Stimulated activated CD8-positive, alpha-beta memory T cell treated with anti-CD3 and anti-CD28 coated beads, Interleukin-12 subunit alpha, Interleukin-12 subunit beta, amount 100 ng/mL, for 1 hour (primary cell): ENCODE measurements at places on chromosomes 3 and 15.

GRCh38 chr3:139308560-139308959, 35.3 kb upstream of the MRPS22 start:
- DNase-seq = no peak

- DNase-seq = no peak
Measured at GRCh38 chr15:100842756-100843730, 36.6 kb upstream of the ALDH1A3 start.

DNA sequence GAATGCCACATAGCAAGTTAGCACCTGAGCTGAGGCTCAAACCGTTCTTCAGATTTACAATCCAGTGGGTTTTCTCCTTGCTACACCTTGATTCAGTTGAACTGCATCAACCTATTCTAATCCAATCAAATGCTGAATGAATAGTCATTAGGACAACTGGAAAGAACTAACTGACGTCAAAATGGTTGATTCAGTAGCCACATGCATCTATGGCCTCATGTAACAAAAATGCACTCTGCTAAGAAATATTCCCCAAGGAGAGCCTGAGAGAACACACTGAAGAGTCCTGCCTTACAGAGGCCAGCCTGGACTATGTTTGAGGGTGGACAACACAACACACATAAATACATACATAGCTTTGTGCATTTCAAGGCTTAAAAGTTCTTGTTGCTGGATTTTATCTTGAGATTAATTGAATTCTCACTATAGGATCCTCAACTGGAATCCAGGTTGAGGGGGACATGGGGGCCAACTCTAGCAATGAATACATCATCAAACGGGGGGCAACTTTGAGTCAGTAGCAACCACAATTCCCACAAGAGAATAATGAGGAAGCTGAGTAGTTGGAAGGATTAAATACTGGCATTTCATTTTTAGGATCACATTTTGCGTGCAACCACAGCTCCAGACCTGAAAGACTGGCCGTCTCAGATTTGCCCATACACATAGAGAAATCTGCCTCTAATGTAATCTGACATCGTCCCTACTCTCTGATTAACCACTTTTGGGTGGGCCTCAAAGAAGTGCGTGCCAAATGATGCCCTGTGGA, 280.2 kb upstream of the ICE2 start:
- no peak for DNase-seq

GRCh38 chr3:21314688-21315087, 436.3 kb downstream of the ZNF385D start:
- no peak for DNase-seq

DNA sequence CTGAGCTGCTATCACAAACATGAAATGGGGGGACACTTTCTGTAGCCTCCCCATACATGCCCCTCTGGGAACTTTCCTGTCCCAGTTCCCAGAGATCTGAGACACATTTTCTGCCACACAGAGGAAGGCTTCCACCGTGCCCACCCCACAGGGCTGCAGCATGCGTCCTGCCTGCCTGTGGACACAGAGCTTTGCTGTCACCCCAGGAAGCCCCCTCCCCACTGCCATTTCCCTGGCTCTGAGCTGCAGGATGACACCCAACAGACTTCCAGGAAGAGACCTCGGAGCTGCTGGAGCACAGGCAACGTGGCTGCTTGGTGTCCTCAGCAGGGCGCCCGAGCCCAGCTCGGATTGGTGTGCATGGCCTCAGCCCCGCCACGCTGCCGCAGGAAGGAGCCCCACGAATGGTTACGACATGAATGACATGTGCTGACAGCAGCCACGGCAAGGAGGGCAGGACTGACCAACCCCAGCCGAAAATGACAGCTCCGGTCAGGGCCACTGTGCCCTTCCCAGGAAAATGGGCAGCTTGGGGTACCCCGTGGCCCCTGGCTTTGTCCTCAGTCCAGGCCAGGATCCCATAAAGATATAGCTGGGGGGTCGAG, 81.3 kb downstream of the VGLL4 start:
- no peak for DNase-seq

DNA sequence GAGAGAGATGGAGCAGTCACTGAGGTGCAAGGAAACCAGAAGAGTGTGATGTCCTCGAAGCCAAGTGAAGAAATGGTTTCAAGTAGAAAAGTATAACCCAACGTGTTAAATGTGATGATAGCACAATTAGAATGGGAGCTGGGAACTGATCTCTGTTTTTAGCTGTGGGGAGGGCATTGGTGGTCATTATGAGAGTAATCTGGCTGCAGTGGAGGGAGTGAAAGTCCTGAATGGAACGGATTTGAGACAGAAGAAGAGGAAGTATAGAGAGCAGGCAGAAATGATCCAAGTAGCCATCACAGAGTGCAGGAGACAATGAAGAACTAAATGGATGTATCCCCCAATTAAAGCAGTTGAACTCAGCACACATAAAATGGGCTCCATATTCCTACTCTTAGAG, 235.3 kb downstream of the IGSF11 start:
- DNase-seq = no peak

DNA sequence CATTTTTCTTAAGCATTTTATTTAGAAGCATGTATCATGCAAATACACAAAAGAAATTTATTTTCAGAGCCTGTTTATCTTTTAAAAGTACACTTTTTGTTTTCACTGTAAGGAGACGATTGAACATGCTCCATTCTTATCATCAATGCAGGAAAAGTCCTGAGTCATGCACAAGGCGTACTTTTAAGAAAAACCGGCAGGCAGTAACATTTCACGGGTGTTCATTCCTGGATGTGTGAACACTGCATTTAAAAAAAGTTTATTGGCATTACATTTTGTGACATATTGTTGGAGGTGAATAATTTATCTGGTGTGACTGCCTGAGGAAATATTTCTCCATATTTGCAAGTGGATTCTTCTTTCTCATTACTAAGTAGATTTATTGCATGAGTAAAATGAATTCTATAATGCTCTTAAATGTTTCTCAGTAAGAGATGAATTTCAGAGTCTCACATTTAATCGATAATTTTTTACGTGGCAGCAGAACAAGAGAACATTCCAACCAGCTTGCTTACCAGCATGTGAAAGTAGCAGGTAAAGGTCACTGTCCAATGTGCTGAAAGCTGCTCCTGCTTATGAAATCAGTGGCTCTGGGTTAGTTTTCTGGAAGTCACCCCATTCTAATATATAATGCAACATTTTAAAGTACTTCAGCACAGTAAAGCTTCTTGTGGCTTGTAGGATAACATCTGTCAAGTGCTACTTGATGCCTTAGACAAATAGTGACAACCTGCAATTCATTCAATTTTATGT, 87.0 kb downstream of the SV2B start:
- no peak for DNase-seq

DNA sequence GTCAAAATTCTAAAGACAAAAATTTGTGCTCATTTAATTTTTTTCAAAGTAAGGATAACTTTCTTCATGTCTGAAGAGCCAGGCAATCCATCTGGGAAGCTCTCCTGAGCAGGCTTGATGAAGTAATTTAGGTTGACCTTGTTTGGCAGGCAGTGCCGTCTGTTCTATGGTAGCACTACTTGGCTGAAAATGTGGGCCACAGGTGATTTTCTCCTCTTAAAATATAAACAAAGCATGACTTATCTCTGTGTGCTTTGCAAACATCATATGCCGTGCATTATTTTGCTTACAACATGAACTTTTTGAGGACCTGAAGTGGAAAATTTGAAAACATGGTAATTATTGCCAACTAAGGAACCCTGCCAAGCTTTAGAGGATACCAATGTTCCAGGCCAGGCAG, 143.2 kb downstream of the RAP2B start:
- DNase-seq = no peak

DNA sequence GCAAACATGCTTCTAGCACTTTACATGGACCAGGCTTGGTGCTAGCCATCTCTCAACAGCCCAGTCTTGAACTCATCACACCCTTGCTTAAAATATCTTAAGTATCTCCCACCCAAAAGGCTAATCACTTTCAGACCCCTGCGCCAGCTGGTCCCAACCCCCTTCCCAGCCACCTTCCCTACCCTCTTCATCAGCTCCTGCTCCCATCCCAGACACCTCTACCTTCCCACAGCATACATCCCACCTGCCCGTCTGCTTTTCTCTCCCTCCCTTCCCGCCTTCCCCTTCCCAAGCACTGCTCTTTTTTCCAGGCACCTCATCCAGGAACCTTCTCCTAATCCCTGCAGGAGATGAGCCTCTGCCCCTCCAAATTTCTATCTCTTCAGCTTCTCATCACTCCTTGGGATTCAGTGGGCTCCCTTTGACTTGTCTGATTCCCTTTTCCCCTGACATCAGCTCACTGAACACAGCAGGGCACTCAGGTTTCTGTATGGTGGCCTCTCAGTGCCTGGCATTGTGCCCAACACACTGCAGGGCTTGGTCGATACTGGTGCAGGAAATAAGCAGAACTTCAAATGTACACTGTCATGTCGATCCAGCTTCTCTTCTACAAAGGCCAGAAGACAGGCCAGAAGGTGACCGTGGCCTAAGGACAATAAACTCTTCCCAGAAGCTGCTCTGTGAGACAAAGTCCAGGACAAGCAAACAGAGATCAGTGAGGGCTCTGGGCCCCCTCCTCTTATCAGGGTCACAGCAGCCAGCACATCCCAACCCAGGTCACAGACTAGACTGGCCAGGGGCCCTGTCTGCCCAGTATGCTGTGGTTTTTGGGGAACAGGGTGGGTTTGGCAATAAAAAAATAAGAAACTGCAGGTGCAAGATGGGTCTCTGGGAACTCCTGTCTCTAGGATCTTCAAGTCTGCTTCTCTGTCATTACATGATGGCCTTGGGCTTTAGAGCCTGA, 2.2 kb upstream of the ITIH1 start:
- DNase-seq = no peak

DNA sequence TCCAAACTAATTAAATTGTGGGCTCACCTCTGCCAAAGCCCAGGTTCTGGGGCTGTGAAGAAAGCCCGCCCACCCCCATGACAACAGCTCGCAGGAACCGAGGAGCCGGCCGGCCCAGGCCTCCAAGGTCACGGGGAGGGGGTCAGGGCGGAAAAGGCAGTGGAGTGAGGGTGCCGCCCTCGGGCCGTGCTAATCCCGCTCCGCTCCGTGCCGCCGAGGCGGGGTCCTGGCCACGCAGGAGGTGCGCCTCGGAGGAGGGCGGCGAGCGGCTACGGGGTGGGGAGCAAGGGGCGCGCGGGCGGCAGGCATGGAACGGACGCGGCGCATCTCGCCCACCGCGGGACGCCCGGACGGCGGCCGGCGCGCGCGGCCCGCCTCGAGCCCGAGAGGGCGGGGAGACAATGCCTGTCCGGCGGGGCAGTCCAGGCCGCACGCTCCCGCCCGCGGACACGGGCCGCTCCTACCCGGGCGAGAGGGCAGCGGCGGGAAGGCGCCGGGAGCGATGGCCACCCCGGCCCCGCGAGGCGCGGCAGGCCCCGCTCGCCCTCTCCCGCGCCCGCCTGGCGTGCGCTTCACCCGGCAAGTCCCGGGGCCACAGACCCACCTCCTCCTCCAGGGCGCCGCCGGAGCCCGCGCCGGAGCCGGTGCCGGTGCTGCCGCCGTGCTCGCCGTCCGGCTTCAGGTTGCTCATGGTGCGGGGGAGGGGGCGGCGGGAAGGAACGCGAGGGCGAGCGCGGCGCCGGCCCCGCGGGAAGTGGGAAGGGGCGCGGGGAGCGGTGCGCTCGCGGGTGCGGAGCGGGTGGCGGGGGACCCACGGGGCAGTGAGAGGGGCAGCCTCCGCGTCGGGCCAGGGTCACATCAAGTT, 528 bp downstream of the RBPMS2 start:
- no peak for DNase-seq
